ENCODE measurements at places on chromosomes 6 and 20. TPM values are rescaled to one million over a fixed set of nuclear protein-coding genes. Genes with fewer than 3 reads are reported as not detected.

- no peak overlapping the region for H3K4me3 ChIP-seq
- no peak for DNase-seq
- no peaks in the 10 kb centered on the region for H3K36me3 ChIP-seq
- H3K4me1 ChIP-seq, result no peaks in the 10 kb centered on the region
- no peaks in the 10 kb centered on the region for H3K27me3 ChIP-seq
Measured at GRCh38 chr20:48288930-48289507, 503.7 kb upstream of the SULF2 start.

DNA sequence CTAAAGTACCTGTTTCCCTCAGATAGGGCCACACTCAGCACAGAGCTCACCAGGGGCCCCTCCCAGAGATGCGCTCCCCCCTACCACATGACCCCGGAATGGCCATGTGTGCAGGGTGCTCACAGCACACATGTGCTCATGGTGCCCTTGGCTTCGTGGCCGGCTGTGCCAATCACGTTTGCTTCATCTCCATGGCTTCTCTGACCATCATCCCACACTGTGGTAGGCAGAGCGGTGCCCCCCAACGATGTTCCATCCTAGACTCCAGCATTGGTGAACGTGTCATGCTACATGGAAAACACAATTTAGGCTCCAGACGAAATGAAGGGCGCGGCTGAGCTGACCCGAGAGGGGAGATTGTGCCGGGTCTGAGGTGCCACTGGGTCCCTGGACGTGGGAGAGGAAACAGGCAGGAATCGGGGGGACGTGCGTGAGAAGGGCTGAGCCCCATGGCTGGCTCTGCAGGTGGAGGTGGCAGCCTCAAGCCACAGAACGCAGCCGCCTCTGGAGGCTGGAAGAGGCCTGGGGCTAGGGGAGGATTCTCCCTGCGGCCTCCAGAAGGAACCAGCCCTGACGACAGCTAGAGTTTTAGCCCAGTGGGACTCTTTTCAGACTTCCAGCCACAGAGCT, 126.5 kb downstream of the DLL1 start:
- no peaks in the 10 kb centered on the region for H3K36me3 ChIP-seq
- no peak overlapping the region for H3K27ac ChIP-seq
- no peaks in the 10 kb centered on the region for H3K27me3 ChIP-seq

PTCHD4 gene
- polyA plus RNA-seq, result not detected

GRCh38 chr20:60108397-60108796, 150.2 kb downstream of the CDH26 start:
- no peak for DNase-seq
- no peak overlapping the region for H3K4me3 ChIP-seq

PROKR2 gene
- polyA plus RNA-seq, result 0.94 TPM

- no peaks in the 10 kb centered on the region for H3K4me1 ChIP-seq
- no peak for DNase-seq
- no peak overlapping the region for H3K4me3 ChIP-seq
- H3K27me3 ChIP-seq, result no peaks in the 10 kb centered on the region
- H3K36me3 ChIP-seq, result no peaks in the 10 kb centered on the region
Measured at GRCh38 chr6:91340896-91341395, 754.1 kb upstream of the MAP3K7 start.

Measured in CD8-positive, alpha-beta memory T cell (primary cell).